GM12865 (cell line): ENCODE measurements at places on chromosomes 11 and 22.

DNA sequence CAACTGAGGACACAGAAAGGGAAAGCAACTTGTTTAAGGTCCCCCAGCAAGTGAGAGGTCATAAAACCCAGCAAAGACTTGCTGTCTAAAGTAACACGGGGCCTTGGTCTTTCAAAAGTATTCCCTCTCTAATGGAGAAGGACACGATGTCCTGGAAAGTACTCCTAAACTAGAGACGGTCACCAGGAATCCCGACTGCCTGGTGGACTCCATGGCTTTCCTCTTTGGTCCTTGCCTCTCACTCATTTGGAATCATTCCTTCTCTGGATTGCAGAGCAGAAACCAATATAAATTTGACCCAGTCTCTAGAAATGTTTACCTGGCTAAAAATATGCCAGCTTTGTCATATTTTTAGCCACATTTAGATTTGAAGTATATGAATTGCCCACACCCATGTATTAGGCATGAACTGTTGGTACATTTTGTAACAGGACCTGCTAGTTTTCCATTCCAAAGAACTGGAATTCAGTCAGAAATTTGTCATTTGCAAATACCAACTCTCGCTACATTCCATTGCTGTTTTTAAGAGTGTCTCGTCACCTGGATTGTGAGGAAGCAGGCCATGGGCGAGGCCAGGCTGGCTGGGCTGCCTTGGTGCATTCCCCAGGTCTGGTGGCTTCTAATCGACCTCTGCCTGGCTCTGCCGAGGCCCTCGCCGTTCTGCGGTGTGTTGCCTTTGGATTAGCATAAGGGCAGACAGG is 12.9 kb downstream of the NAV2 start:
- DNase-seq = no peak

DNA sequence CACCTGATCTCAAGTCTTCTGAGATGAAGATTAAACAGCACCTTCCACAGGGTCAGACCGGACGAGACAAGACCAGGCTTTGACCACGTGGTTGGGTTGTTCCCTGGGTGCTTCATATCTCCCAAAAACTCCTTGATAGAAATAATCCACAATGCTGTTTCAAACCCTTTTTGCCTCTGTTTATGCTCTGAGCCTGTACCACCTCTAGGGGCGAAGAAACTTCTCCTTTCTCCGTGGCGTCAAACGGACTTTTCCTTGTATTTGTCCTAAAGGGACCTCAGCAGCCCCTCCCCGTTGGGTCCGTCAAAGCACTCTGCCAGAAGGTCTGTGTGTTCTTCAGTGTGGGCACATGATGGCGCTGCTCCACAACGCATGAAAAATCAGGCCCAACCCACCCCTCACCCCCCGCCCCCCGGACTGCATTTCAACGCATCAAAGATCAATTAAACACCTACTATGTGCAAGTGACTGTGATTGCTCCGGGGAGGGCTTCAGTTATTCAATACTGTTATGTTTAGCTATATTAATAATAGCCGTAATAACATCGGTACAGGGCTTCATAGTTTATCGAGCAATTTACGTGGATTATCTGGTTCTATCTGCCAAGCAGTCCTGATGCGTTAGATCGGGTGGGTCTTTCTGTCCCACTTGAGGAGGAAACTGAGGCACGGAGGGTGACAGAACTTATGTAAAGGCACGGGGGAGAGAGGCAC is 17.3 kb upstream of the EIF3D start:
- DNase-seq = peak; percentile 44

DNA sequence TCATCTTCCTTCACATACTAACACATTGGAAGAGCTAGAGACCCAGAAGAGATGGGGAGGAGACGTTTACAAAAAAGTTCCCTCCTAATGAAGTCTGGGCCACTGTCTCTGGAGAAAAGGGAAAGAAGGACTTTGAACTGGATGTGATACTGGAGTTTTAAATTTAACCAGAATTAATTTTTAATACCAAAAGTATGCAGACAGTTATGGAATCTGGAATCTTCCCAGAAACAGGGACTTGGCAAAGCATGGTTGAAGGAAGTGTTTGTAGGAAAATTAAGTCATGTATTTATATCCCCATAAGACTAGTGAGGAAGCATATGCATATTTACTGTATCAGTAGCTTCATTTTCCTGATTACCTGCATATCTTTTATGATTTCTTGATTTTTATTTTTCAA is 215.5 kb downstream of the TTC28 start:
- no peak for DNase-seq

GRCh38 chr22:37547251-37547741 is 13.0 kb upstream of the CDC42EP1 start:
- DNase-seq = no peak

DNA sequence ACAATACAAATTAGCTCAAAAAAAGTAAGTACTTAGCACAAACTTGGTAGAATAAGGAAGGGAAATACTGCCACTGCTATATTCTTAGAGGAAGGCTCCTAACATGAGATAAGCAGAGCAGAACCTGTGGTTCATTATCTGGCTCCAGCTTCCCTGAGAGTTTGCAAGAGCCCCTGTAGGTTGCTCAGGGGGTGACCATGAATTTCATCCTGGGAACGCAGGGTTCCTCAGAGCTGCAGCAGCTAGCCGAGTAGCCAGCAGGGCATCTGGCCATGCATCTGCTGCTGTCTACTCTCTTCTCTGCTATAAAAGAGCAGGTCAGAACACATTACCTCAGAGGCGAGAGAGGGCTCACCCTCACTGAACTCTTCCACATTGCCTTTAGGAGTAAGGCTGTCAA is 67.3 kb downstream of the TRPC6 start:
- DNase-seq = no peak

GRCh38 chr11:32411942-32412615 is 23.3 kb downstream of the WT1 start:
- no peak for DNase-seq

DNA sequence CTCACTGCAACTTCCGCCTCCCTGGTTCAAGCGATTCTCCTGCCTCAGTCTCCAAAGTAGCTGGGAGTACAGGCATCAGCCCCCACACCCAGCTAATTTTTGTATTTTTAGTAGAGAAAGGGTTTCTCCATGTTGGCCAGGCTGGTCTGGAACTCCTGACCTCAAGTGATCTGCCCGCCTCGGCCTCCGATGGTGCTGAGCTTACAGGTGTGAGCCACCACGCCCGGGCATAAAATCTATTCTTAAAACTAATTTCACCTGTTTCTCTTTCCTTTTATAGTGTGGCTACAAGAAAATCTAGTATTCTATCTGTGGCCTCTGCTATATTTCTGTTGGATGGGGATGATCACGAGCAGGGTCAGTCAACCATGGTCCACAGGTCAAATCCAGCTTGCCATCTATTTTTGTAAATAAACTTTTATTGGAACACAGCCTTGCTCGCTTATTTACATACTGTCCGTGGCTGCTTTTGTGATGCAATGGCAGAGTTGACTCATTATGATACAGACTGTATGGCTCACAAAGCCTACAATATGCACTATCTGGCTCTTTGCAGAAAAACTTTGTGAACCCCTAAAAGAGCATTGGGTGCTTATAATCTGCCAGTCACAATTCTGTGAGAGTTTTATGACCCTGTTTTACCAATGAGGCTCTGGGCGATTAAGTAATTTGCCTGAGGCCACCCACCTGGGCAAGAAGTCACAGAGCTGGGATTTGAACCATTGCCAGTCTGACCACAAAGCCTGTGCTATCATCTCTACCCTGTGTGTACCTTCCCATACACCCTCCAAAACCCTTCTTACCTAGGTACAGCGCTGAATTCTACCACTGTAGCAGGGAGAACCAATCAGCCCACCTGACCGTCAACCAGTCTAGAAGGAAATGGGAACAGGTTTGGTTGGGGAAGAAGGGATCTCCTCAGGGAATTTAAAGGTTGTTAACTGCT is 28.3 kb downstream of the SLC1A2 start:
- DNase-seq = peak; percentile 79

GRCh38 chr11:94738746-94739145 is 29.4 kb upstream of the AMOTL1 start:
- DNase-seq = no peak

DNA sequence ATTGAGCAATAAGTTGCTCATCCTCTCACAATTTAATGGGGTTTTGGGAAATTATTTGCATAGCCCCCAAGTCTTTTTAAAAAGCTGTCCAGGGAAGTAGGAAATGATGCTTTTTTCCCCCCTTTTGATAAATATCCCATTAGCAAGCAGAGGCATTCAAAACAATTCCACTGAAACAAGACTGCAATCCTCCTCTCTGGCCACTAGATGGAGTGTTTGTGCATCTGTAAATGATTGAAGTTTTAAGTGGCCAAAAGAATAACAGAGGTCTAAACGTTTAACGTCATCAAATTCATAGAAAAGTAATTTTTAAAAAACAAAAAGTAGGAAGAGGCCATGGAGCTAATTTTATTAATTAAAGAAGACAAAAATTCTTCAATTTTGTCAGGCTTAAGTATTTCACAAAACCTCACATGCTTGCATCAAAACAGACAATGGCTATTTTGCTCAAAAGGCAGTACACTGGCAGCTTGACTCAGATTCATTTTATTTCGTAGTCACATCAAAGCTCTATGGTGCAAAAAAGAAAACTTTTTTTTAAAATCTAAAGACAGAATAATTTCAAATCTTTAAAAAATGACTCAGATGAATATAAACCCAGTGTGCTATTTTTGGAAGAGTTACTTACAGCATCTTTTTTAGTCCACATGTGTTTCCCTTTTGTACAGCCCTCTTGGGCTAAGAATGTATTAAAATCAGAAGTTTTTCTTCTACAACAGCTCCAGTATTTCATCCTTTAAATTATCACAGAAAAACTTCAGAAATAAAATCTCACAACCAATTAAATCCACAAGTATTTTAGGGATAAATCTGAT is 17.8 kb downstream of the CHORDC1 start:
- DNase-seq = peak; percentile 63

GRCh38 chr11:60265373-60266214 is 14.9 kb upstream of the MS4A4A start:
- peak; percentile 54 for DNase-seq

DNA sequence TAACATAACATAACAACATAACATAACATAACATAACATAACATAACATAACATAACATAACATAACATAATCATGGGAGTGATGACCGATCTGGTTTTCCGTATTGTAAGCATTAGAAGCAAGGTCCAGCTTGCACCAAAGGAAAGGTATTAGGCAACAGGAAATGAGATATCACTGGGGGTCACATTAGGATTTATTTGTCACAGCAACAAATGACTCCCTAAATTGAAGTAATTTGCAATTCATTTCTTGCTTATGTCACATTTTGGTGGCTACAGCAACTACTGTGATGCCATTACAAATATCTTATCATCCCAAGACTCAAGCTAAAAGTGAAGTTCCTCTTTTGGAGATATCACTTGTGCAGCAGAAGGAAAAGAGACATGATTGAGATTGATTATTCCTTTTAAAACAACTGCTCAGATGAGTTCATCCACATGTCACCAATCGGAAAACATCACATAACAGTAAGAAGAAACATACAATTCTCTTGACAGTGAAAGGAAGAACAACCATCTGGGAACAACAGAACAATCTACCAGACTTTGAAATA is 1331.1 kb upstream of the RAG2 start:
- no peak for DNase-seq

- DNase-seq = no peak
Observed at GRCh38 chr22:47659467-47660223, 897.2 kb downstream of the TBC1D22A start.

DNA sequence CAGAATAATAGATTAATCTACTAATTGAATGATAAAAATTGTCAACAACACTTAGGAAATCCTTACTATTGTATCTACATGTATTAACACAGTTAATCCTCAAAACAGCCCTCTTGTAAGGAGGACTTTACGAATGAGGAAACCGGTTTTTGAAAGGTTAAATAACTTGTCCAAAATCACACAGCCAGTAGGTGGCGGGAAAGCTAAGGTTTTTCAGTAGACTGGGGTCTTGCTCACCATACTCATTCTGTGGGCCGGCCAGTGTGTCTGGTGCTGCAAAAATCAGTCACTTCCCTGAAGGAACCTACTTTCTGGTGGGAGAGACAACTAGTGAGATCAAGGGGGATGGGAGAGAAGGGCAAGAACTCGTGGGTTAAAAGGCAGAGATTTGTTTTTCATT is 3.8 kb downstream of the DCPS start:
- DNase-seq = peak; percentile 61

DNA sequence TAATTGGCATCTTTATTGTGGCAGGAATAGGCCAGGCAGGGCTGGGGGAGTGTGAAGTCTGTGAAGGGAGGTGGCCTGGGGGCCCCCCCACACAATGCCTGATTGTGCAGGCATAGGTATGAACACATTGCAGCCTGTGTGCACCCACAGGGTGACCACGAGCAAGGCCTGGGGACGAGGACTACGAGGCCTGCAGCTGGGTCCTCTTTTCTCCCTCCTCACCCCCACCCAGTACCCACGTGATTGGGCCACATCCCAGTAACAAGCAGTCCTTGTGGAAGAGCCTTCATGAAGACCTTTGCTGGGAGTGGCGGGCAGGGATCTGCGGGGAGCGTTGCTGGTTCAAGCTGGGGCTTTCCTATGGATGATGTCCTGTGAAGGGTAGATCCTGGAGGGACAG is 29.3 kb downstream of the ZBTB16 start:
- no peak for DNase-seq

DNA sequence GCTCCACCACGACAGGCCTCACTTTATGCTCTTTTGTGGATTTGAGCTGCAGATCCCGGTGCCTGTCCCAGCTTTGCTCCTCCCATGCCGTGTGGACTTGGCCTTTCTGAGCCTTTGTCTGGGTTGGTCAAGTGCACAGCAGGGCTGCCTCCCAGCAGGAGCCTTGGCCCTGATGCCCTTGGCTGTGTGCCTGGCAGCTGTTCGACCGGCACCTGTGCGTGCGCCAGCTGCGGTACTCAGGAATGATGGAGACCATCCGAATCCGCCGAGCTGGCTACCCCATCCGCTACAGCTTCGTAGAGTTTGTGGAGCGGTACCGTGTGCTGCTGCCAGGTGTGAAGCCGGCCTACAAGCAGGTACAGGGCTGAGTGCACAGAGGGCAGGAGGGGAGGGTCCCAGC is 46.5 kb downstream of the MYO7A start:
- no peak for DNase-seq

DNA sequence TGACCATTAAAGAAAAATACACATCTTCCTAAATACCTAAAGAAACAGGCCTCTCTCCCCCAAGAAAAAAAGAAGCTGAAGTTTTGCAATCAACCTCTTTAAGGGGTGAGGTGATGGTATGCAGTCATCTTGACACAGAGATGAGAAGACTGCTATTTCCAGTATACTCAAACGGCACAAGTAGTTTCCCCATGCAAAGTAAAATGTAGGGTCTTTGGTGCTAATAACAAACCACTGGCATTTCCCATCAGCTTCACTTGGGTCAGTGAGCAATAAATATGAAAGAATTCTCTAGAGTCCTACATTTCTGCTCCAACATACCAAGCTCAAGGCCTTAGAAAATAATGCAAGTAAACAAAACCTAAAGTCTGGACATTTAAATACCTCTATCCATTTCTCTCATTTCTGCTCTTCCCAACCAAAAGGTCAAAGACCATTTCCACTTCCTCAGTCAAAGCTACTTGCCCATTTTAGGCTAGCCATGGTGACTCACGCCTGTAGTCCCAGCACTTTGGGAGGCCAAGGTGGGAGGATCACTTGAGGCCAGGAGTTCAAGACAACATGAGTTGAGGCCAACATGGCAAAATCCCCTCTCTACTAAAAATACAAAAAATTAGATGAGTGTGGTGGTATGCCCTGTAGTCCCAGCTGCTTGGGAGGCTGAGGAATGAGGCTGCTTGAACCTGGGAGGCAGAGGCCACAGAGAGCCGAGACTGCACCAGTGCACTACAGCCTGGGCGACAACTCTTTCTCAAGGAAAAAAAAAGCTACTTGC is 39.5 kb upstream of the CHRNA10 start:
- no peak for DNase-seq
